ENCODE measurements at places on chromosomes 7 and 10.
A peak's percentile ranks its signal among the peaks of the same experiment; 100 is the strongest.

DNA sequence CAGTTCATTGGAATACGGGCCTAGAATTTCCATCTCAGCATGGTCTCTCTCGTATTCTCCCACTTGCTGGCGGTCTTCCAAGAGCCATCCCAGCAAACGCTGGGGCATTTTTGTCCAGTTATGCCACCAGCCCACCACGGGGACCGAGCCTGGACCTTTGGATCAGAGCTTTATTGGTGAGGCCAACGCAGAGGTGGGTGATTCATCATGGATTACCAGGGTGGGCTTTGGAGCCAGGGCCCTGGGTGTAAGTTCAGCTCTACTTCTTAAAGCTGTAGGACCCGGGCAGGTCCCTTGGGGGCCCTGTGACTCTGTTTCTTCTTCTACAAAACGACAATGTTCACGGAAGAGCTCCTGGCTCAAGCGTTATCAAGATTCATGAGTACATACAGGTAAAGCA lies 22.7 kb upstream of the PITRM1 start:
- DNase-seq, result no peak

GRCh38 chr7:55521512-55521911 lies 50.8 kb downstream of the VOPP1 start:
- DNase-seq, result no peak

GRCh38 chr7:87448388-87448787 lies 27.1 kb downstream of the ABCB4 start:
- no peak for DNase-seq

- no peak for DNase-seq
Measured at GRCh38 chr10:76432016-76433012, 1000.9 kb downstream of the LRMDA start.

DNA sequence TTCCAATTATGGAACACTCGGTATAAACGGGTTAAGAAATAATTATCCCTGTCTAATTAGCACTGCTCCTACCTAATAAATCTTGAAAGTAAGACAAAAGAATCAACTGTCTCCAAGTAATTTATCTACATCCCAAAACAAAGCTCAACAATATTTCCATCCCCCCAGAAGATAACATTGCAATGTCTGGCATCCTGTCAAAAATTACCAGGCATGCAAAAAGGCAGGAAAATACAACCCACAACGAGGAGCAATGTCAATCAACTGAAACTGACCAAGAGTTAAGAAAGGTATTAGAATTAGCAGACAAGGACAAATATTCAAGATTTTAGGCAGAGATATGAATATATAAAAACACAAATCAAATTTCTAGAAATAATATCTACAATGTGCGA lies 84.5 kb upstream of the SVIL start:
- DNase-seq, result no peak

GRCh38 chr7:128021366-128021765 lies 9.9 kb downstream of the LRRC4 start:
- no peak for DNase-seq

DNA sequence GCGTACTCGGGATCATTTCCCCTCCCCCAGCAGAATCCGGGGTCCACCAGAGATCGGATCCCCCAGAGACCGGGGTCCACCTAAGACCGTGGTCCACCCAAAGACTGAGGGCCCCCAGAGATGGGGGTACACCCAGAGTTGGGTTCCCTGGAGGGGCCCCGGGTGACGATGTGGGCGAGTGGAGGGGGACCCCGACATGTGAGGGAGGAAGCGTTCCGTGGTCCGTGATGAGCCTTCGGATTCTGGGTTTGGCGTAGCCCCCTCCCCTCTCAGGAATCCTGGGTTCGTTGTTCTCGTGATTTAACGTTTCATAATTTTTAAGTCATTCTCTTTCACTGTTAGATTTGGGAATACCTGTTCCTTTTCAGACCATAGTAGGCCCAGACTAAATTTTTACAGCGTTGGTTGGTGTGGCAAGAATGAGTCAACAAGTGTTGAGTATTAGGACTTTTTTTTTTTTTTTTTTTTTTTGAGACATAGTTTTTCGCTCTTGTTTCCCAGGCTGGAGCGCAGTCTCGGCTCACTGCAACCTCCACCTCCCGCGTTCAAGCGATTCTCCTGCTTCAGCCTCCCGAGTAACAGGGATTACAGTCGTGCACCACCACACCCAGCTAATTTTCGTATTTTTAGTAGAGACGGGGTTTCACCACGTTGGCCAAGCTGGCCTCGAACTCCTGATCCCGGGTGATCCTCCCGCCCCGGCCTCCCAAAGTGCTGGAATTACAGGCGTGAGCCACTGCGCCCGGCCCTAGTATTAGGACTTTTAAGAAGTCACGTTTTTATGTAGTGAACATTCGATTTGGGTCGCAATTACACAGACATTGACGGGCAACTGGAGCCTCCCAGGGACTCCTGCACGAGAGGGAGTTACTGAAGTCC lies 672 bp downstream of the GTPBP4 start:
- no peak for DNase-seq

DNA sequence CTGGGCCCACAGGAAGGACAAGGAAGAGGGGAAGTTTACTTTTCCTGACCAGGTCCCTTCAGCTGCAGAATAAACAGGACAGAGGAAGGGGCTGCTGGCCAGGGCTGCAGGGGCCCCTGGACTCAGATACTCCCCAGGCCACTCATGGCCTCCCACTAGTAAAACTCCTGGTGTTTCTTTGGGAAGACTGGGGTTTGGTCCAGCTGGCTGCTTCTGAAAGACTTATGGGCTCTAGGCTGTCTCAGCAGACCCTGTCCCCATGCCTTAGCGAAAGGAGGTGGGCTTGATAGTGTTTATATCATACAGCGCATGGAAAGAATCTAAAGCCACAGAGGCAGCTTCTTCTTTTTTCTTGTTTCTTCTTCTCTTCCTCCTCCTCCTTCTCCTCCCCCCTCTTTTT lies 56.4 kb downstream of the PALD1 start:
- DNase-seq, result no peak

DNA sequence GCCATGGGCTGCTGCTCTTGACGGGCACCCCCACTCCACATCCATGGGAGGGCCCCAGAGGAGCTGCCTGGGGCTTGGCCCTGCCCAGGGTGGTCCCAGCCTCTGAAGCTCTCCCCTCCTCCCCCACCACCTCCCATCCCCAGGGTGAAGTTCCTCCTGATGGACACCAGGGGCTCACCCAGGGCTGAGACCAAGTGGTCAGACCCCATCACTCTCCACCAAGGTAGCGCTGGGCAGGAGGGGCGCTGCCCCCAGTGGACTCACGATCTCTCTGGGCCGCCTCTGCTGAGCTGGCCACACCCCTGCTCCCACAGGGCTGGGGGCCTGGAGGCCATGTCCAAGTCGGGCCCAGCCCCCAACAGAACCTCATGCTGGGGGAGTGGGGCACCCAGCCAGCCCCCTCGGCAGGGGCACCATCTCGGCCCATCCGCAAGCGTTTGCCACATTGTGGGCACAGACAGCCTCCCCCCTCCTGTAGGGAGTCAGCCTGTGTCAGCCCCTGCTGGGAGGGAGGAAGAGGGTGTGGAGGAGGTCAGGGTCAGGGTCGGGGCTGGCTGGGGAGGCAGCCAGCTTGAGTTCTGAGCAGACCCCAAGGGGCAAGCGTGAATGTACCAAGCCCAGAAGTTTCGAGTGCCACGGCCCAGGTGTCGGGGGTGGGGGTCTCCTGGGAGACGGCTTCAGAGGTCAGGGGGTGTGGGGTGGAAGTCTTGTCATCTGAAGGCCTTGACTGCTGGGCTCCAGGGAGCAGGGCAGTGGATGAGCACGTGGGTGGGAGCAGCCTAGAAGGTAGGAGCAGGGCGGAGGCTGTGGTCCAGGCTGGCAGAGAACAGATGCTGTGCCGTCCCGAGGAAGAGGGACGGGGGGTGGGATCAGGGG lies 2.8 kb downstream of the UPK3B start:
- DNase-seq, result no peak

DNA sequence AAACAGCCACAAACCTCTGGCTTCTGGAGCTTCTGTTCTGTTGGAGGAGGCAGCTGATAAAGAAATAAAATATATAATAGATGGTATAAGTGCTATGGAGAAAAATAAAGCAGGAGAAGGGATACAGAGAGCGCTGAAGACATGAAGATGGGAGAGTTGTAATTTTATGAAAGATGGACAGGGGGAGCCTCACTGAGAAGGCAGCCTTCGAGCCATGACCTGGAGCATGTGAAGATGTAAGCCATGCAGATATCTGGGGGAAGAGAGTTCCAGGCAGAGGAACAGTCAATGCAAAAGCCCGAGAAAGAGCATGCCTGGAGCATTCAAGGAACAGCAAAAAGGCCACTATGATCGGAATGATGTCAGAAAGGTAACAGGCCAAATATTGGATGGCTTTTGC lies 187.5 kb downstream of the KIAA1217 start:
- no peak for DNase-seq

- peak; percentile 87 for DNase-seq
Measured at GRCh38 chr7:332646-333392, 42.8 kb downstream of the FOXL3 start.

GRCh38 chr10:208616-209015 lies 73.4 kb downstream of the ZMYND11 start:
- no peak for DNase-seq

DNA sequence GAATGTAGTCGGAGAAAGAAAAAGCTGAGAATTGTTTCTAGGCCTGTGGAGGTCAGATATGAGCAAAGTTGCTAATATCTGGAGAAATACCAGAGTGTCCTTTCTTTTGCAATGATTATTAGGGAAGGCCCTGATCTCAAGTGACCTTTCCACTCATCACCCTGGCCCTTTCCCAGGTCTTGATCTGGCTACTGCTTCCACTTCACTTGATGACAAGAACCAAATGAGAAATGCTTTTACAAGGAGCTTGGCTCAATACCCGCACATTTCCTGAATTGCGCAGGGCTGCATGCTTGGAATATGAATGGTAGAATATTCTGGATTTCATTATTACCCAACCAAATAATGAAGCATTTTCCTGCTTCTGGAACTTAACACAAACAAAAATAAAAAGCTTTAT lies 104.6 kb downstream of the ITGB8 start:
- no peak for DNase-seq

- DNase-seq, result no peak
Measured at GRCh38 chr7:132837529-132837928, 244.4 kb downstream of the CHCHD3 start.

- no peak for DNase-seq
Measured at GRCh38 chr7:114901771-114902170, 20.1 kb upstream of the MDFIC start.

DNA sequence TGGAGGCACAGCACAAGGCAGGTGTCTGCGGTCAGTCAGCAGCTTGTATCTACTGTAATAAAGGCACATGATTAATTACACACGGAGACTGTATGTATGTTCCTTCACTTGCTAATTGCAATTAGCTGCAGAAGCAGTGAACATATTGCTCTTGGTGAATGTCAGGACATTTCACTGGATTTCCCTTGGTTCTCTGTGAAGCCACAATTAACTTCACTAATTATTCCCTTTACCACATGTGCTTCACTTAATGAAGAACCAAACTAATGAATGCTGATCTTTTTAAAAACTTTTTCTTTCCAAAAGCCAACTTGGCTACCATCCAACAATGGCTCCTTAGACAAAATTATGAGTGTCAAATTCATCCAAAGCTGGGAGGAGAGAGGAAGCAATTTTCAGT lies 290.7 kb downstream of the ADRA2A start:
- no peak for DNase-seq

DNA sequence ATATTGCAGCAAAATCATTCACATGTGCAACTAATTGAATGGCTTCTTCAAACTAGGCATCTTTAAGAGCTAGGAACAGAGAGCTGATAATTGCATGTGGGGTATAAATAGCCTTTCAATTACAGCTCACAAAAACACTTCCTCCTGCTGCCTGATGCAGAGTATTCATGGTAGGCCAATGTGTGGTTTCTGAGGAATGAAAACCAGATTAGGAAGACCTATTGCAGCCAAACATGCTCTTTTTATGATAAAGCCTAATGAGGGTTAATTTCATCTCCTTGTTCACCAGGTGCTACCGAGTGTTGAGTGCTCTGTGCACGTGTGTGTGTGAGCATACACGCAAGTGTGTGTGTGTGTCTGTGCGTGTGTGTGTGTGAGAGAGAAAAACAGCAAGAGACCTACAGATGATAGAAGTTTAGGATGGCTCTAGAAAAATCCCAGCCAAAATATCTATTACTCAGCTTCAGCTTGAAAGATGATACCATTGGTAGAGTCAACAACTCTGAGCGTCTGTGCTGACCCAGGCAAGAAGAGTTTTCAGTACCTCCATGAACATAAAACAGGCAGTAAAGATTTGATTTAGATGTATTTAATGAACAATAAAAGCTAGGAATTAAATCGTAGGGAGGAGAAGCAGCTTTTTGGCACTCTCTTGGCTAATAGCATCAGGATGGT lies 448.5 kb upstream of the ANKRD30A start:
- no peak for DNase-seq

DNA sequence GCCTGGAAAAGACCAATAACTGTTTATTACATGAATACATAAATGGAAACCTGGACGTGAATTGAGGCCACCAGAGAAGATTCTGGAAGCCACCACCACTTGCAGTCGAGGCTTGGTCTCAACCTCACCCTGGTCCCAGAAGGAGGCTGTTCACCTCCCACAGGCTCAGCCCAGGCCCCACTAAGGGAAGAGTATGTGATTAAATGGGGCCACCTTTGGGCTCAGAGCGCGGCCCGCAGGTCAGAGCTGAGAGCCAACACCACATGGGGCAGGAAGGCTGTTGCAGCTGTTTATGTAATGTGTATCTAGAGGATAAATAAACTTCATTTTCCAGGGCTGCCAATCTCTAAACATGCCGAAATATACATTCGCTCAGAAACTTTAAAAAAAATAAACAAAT lies 17.6 kb upstream of the FGFR2 start:
- no peak for DNase-seq

DNA sequence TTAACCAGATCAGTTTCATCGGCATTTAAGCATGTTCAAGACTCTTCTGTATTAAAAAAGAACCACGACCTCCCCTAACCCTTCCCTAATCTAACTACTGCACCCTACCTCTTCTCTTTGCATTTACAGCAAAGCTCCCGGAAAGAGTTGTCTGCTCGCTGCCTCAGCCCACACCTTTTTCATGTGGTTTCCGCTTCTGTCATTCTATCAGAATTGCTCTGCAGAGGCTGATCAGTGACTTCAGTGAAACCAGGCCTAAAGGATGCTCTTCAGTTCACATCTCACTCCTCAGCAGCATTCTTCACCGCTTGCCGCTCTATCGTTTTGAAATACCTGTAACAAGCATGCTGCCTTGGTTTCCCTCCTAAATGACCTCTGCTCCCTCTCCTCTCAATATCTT lies 160.9 kb downstream of the SDK1 start:
- peak; percentile 19 for DNase-seq

DNA sequence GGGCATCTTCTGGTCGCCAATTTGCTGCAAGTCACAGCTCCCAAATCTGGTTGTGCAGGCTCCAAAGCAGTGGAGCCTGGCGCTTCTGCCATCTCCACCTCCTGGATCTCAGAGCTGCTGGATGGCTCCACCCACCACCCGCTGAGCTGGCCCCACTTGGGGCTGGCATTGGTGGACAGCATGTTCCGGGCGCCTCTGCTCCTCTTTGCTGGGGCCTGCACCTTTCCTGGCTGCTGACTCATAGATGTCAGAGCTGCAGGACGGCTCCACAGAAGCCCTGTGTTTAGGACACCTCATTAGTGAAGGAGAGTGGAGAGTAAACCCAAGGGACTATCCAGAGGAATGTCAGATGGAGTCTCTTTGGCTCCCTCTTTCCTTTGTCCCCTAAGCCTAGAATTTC lies 27.4 kb downstream of the MAPK8 start:
- DNase-seq, result no peak
